ENCODE measurements at places on chromosomes 11 and 22.

DNA sequence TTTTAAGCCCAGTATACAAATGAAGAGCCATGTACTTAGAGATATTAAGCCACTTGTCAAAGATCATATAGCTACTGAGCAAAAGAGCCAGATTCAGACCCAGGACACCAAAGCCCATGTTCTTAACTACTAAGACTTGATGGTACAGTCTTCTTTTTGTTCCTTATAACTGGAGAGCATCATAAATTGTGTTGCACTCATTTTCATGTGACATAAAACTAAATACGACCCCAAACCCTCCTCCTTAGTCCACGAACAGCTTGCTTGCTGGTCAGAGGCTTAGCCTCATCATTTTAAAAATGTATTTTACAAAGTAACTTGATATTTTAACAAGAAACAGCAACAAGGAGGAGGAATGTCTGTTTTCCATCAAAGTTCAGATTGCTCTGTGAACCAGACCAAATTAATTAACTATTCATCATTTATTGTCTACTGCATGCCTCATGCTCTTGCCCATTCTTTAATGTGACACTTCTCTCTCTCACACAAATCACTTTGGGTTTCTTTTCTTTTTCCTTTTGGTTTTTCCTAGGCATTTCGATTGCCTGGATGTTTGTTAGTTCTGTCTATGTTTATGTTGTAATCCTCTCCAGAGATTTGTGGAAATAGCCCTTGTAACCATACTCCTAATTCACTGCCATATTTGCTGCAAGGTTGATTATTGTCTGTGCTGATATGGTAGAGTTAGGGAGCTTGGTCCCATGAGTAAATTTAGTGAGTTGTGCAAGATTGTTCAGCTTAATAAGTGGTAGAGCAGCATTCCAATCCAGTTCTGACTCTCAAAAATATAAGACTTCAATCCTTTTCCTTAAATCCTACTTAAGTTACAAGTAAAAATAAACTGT lies 8.4 kb upstream of the ARHGAP20 start:
- no peaks in the 10 kb centered on the region for H3K4me1 ChIP-seq
- no peaks in the 10 kb centered on the region for H3K36me3 ChIP-seq
- DNase-seq = no peak
- no peak overlapping the region for H3K4me3 ChIP-seq
- H3K27ac ChIP-seq = no peak overlapping the region

GRCh38 chr11:8249482-8249881 lies 14.2 kb downstream of the LMO1 start:
- DNase-seq = no peak
- no peaks in the 10 kb centered on the region for H3K4me1 ChIP-seq
- H3K27ac ChIP-seq = no peak overlapping the region
- no peak overlapping the region for H3K4me3 ChIP-seq
- no peaks in the 10 kb centered on the region for H3K36me3 ChIP-seq
- no peaks in the 10 kb centered on the region for H3K27me3 ChIP-seq

- H3K27ac ChIP-seq = no peak overlapping the region
- no peaks in the 10 kb centered on the region for H3K4me1 ChIP-seq
- H3K4me3 ChIP-seq = no peak overlapping the region
- no peaks in the 10 kb centered on the region for H3K27me3 ChIP-seq
Observed at GRCh38 chr11:27028561-27028965, 12.1 kb upstream of the BBOX1 start.

- H3K27ac ChIP-seq = no peak overlapping the region
- peaks cover 2% of the 10 kb centered on the region for H3K4me1 ChIP-seq
- no peak for DNase-seq
- no peaks in the 10 kb centered on the region for H3K27me3 ChIP-seq
- H3K4me3 ChIP-seq = no peak overlapping the region
- H3K36me3 ChIP-seq = no peaks in the 10 kb centered on the region
Observed at GRCh38 chr22:49774499-49775151, 53.0 kb downstream of the BRD1 start.

GRCh38 chr11:5967708-5968107 lies 586 bp downstream of the OR56A5 start:
- no peak overlapping the region for H3K27ac ChIP-seq
- H3K27me3 ChIP-seq = no peaks in the 10 kb centered on the region
- no peak for DNase-seq
- H3K4me1 ChIP-seq = no peaks in the 10 kb centered on the region
- no peaks in the 10 kb centered on the region for H3K36me3 ChIP-seq

GRCh38 chr11:132114185-132114584 lies 743.8 kb downstream of the NTM start:
- no peak overlapping the region for H3K4me3 ChIP-seq
- no peak overlapping the region for H3K27ac ChIP-seq
- no peaks in the 10 kb centered on the region for H3K27me3 ChIP-seq
- no peaks in the 10 kb centered on the region for H3K36me3 ChIP-seq

DNA sequence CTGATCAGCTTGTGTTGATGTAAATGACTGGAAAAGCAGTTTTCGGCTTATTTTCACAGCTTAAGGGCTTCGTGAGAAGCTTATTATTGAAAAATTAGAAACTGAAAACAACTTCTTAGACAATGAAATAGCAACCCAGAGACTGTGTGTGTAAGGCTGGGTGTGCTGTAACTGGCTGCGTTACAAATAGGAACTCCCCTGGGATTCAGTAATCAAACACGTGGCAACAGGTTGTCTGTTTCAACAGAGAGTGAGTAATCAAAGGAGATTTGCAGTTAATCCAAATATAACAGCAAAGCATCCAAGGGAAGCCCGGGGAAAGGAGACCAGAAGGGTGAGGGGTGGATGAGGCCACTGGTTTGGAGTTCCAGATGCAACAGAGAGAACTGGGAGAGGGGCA lies 19.2 kb downstream of the NTM start:
- H3K27ac ChIP-seq = no peak overlapping the region
- H3K36me3 ChIP-seq = no peaks in the 10 kb centered on the region
- no peaks in the 10 kb centered on the region for H3K4me1 ChIP-seq
- H3K27me3 ChIP-seq = no peaks in the 10 kb centered on the region

DNA sequence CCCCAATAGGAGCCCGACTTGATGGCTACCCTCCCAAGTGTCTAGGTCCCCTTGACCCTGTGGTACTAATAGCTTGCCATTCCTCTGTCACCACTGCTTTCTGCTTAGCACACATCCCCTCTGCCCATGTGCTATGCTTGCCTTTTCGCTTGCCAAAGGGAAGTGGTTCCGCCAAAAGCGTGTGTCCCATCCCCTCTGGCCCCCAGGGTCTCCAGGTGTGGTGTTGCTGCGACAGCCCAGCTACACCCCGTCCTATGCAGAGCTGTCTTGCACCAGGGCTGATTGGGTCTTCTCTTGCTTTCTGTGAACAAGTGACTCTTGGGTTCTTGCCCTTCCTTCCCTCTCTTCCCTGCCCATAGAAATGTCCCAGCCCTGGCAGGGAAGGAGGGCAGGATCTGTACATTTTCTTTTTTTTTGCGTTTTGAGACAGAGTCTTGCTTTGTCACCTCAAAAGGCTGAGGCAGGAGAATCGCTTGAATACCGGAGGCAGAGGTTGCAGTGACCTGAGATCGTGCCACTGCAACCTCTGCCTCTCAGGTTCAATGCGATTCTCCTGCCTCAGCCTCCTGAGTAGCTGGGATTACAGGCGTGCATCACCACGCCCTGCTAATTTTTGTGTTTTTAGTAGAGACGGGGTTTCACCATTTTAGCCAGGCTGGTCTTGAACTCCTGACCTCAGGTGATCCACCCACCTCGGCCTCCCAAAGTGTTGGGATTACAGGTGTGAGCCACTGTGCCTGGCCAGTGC lies 3.9 kb downstream of the TANGO2 start:
- DNase-seq = no peak
- peaks cover 37% of the 10 kb centered on the region for H3K4me1 ChIP-seq
- H3K27ac ChIP-seq = no peak overlapping the region
- H3K27me3 ChIP-seq = no peaks in the 10 kb centered on the region

DNA sequence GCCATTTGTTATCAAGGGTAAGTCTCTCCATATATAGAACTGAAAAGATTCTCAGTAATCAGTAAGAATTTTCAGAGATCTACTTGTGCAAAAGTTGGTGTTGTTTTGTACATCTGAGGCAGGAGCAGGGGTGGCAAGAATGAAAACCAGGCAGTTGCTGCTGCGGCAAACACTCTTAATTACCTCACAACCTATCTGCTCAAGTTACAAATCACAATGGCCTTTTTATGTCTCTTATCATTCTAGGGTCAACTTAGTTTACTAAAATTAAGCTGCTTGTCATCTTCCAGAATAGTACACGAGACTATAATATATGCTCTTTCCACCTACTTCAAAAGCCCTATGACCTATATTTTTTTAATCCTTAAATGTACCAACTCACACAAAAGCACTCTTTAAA lies 14.3 kb upstream of the FSHB start:
- no peak for DNase-seq
- H3K36me3 ChIP-seq = no peaks in the 10 kb centered on the region
- no peaks in the 10 kb centered on the region for H3K27me3 ChIP-seq
- no peak overlapping the region for H3K4me3 ChIP-seq

DNA sequence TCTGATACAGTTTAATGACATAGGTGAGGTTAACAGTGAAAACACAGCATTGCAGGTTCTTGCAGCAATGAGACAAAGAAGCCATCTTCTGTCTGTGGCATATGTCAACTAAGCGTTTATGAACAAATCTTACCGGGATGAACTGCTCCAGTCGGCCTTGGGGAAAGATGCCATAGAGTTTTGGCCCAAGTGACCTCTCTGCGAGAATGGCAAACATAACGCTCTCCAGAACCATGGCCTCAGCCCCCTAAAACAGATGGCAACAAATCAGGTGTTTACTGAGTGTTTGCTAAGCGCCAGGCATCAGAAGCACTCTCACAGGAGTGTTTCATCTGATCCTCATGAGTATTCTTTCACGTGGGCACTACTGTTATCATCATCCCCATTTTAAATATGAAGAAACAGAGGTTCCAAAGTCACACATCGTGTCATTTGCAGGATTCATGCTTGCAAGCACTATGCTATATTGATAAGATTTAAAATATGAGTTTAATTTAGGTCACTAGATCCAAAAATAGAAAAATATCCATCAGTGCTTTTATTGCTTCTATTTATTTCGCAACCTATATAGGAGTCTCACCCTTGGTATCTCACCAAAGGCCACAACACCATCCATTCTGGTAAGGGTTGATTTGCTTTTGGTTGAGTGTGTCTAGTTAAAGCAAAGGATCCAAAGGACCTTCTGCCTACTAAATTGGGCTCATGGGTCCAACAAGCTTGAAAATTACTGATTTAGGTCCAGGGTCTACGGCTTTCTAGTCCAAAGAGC lies 35.9 kb downstream of the TCIRG1 start:
- DNase-seq = no peak
- peaks cover 6% of the 10 kb centered on the region for H3K4me1 ChIP-seq
- H3K4me3 ChIP-seq = no peak overlapping the region
- no peak overlapping the region for H3K27ac ChIP-seq
- H3K27me3 ChIP-seq = no peaks in the 10 kb centered on the region
- H3K36me3 ChIP-seq = peaks cover 30% of the 10 kb centered on the region
